SIG-M5 (cell line): ENCODE measurements at places on chromosomes 2 and 18.

GRCh38 chr2:237625216-237625705 lies 2.1 kb upstream of the LRRFIP1 start:
- no peak for DNase-seq

GRCh38 chr2:69525261-69525660 lies 88.0 kb upstream of the NFU1 start:
- no peak for DNase-seq

DNA sequence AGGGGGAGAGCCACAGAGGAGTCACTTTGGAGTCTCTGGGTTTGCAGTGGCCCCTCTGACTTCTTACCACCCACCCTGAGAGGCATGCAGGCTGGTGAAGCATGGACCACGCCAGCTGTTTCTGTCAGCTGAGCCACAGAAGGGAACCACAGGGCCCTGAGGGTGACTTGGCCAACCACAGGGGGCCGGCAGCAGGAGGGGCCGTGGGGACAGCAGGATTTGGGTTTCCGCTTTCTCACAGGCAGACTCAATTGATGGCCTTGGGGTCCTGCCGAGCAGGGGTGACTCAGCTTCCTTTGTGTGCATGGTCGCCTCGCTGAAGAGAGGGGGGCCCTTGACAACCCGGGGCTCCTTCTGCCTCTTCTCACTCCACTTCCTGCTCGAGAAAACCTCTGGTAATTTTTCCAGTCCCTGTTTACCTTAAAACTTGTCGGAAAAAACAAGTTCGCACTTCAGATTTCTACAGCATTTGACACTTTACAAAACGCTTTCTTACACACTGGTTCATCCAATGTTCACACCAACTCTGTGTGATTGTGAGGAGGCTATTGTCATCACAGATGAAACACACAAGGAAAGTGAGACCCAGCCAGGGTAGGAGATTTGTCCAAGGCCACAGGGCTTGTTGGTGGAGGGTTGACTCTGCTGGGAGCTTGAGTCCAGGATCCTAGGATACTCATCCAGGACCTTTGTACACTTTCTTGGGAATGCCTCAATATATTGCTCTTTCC lies 311.2 kb downstream of the LPIN1 start:
- peak; percentile 44 for DNase-seq

DNA sequence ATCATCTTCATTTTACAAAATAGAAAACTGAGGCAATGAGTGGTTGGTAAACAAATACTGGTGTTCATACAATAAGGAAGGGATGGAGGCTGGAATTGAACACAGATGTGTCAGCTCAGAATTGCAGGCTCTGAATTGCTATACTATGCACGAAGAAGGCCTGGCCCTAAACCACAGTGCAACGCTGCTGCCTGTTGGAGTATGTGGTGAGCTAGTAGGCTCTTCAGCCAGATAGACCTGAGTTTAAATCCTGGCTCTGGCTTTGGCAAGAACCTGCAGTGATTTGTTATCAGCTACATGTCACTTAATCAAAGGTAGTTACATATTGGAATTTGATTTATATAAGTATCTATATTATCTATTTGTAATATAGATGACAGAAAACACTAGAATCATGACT lies 1602.4 kb upstream of the CELF4 start:
- no peak for DNase-seq

DNA sequence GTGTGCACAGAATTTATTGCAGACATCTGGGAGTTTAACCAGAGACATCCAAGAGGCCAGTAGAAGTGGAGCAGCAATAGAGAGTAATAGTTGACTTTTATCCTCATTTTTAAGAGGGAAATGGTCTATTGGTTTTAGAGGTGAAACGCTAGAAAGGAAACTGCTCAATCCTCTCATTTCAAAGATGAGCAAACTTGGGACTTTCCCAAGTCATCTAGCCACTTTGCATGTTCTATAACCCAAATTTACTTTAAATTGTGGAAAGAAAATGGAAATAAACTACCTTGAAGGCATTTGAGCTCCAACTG lies 601.7 kb downstream of the ARHGAP15 start:
- DNase-seq = no peak

- DNase-seq = no peak
These were observed 165.9 kb upstream of the CREB1 start for GRCh38 chr2:207363761-207364290.

GRCh38 chr18:43571078-43571689 lies 293.9 kb upstream of the SYT4 start:
- no peak for DNase-seq

DNA sequence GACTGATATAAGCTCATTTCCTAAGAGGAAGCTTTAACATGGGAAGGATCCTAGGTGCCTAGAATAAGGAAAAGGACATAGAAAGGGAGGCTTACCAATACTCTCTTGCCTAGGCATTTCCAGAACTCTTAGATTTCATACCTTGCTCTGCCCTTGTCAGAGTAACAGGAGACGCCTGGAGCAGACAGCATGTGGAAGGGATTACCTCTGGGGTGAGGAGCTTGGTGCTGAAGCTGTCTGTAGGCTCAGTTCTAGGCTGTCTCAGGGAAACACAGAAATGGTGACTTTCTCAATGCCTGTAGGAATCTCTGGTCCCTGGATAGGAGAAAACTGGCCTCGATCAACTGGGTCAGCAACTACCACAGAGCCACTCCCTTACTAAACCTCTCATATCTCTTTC lies 150.0 kb downstream of the SLC4A3 start:
- no peak for DNase-seq

DNA sequence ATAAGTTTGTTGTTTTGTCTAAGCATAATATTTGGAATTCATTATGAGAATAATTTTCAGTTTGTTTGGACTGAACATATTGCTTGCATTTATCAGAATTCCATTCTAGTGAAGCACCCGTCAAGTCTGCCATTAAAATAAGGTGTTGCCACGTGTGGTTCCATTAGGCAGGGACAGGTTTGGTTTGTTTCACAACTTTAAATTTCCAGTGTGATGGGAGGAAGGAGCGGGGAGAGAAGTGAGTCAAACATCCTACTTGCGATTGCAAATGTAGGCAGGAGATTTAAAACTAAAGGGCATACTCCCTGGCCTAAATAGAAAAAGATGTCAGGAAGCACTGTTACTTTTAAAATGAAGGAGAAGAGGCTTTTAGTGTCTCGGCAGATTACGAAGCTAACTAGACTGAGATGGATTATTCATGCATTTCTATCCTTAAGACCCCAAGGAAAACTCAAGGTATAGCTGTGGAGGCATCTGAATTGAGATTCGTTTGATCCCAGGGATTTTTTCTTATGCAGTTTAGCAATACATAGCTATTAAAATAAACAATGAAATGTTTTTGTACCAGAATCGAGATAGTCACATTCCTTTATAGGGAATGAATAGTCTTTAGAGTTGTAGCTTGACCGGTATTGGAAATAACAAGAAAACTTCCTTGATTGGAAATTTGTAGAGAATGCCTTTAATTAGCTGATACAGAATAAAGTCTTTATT lies 19.8 kb downstream of the GRHL1 start:
- DNase-seq = no peak

DNA sequence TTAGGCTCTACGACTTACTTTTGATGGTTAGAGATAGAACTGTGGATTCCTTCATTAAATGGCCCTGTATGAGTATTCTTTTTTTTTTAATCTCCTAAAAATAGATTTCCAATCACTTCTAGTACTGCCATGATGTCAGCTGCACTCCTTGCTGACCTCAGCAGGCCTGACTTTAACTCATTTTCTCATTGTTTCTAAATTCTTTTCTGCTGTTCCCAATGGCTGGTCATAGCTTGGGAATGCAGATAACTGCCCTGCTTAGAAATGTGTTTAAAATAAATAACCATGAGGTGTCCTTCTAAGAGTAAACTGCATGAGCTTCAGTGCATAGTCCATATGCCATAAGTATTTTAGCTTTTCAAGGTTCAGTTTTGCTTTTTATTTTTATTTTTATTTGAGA lies 15.7 kb downstream of the CCDC85A start:
- DNase-seq = no peak

GRCh38 chr18:64180171-64180570 lies 31.3 kb upstream of the LINC00305 start:
- DNase-seq = no peak

GRCh38 chr2:155442755-155443372 lies 744.4 kb downstream of the KCNJ3 start:
- DNase-seq = no peak

DNA sequence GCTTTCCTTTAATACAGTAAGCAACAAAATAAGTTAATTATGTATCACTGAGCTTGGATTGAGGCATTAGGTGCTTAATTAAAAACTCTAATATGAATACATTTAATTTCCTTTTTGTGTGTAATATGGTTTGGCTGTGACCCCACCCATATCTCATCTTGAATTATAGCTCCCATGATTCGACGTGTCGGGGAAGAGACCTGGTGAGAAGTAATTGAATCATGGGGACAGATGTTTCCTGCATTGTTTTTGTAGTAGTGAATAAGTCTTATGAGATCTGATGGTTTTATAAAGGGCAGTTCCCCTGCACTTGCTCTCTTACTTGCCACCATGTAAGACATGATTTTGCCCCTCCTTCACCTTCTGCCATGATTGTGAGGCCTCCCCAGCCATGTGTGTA lies 325.4 kb upstream of the CDH7 start:
- DNase-seq = no peak

DNA sequence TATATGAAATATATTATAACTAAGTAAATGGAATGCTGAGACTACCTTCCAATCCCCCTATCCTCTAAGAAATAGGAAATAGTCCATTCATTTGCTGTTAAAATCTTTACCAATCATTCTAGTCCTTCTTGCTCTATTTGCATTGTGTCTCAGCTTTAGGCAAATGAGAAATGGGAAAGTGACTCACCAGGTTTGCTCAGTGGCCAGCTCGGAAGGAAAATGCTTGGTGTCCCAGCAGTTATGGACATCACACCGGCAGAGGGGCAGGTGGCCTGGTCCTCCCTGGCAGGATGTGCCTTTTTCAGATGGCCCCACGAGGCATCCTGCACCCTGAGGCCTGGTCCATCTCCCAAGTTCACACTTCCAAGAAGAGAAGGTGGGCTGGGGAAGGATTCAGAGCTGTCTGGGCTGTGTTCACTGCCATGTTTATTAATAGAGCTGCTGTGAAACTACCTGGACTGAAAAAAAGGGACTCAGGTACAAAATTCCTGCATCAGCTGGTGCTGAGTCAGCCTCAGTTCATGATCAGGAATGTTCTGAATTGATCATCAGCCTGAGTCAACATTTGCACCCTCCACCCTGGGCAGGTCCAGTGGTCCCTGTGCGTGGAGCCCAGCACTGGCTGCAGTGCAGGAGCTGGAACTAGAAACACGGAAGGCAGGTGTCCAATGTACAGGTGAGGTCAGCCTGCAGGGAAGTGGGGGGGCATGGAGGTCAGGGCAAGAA lies 60.1 kb upstream of the ARL4C start:
- no peak for DNase-seq

- DNase-seq = no peak
These were observed 34.4 kb downstream of the YPEL5 start for GRCh38 chr2:30181176-30181575.

DNA sequence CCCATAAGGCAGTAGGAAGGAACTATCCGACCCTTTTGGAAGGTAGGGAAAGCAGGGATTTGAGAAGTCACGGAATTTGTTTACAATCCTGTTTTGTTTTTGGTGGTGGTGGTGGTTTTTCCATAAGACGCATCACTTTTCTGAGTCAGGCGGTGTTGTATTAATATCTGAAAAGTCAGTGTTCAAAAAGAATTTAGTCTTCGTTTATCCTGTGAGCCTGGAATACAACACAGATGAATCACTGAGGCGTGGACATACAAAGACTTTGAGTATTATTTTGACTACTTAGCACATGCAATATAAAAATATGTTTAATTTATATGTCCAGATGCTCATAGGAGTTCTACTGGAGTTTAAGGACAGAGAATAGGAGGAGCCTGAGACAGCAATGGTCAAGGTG lies 785 bp downstream of the ZNF892 start:
- DNase-seq = no peak

DNA sequence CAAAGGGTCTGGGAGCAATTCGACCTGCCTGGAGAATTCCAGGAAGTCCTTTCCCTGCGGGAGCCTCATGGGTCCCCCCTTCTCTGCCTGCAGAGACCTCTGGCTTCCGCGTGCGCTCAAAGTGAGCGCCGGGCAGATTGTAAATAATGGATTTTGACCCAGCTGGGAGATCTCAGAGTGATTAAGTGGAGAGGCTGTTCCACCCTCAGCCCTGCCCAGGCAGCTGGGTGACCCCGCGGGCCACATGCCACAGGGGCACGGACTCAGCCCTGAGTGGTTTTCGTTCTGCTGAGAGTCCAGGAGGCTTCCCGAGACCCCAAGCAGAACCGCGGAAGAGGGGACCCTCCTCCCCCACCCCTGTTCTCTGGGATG lies 1.2 kb downstream of the KCNG2 start:
- no peak for DNase-seq

GRCh38 chr2:179751163-179751809 lies 110.1 kb downstream of the ZNF385B start:
- no peak for DNase-seq

- DNase-seq = no peak
These were observed 128.1 kb downstream of the TMEM163 start for GRCh38 chr2:134590679-134591078.

DNA sequence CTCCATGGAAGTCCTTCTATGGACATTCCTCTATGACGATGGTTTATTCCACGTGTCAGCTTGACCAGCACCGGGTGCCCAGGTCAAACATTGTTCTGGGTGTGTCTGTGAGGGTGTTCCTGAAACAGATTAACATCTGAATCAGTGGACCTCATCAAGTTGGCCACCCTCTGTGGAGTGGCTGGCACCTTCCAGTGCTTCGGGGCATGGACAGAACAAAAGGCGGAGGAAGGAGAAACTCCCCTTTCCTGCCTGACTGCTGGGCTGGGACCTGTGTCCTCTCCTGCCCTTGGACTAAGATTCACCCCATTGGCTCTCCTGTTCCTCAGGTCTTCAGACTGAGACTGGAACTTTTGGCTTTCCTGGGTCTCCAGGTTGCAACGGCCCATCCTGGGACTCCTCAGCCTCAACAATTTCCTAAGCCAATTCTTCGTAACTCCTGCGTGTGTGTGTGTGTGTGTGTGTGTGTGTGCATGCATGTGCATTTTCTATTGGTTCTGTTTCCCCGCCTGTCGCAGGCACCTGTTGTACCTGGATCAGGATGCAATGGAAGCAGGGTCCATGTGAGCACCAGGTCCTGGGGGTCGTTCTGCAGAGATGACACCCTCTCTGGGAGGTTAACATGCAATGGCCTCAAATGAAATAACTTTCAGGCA lies 357.2 kb upstream of the SALL3 start:
- DNase-seq = no peak

DNA sequence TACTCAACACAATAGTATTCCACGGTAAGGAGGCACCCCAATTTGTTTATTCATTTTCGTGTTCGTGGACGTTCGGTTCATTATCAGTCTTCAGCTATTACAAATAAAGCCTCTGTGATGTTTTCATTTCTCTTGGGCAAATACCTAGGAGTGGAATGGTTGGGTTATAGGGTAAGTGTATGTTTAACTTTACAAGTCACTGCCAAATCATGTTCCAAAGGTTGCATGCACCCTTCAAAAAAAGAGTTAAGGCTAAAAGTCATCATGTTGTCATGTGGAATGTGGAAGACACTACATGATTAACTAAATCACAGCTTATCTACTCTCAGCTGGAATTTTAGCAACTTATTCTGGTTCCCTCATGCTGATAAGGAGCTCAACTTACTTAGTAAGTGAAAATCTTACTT lies 15.8 kb downstream of the INO80C start:
- no peak for DNase-seq
